ENCODE measurements at places on chromosomes 7 and 10. TPM values are rescaled to one million over a fixed set of nuclear protein-coding genes. Genes with fewer than 3 reads are reported as not detected.

DNA sequence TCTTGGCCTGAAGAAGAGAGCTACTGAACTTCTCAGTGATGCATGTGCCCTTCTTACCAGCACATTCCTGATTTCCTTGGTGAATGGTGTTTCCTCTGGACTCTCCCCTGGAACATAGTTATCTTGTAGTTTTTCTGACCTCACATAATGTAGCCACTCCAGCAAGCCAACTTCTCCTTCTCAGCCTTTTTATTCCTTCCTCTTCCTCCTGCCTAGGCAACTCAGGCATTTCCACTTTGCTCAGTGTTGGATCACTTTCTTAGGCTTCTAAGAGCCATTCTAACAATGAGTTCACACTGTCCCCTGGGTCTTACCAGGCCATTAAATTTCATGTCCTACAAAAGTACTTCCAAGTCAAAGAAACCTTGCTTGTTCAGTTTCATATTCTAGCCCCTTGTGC is 3.6 kb upstream of the PTTG1IP2 start:
- no peak for DNase-seq

GRCh38 chr7:17743316-17743715 is 197.0 kb downstream of the SNX13 start:
- DNase-seq: no peak

GRCh38 chr7:154390961-154391360 is 338.8 kb downstream of the DPP6 start:
- no peak for DNase-seq

GRCh38 chr7:24457219-24457558 is 116.1 kb upstream of the PALS2 start:
- DNase-seq: no peak

DNA sequence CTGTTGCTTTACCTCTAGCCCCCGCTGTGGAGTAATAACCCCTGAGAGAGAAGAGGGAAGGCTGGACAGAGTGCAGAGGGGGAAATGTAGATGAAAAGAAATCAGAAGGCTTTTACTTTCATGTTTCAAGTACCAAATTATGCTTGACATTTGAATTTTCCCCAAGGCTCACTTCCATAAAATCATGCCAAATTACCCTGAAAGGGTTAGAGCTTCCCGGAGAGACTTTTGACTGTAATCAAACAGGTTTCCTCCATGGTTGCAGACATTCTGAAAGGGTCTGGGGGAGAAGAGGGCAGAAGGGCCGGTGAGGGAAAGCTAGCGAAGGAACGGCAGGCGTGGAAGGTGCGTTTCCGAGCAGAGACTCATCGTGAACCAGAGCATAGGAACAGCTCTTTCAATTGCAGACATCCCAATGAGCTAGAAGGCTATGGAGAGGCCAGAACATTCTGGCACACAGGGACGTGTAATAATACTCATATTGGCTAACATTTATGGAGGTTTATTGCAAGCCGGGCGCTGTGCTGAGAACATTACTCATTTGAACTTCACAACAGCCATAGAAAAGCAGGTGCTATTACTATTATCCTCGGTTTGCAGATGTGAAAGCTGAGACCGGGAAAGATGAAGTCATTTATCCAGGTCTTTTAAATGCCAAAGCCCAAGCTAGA is 620.8 kb upstream of the AUTS2 start:
- no peak for DNase-seq

- DNase-seq: no peak
Measured at GRCh38 chr10:96122824-96123223, 7.3 kb upstream of the ZNF518A start.

Gene ZNF488
- 5.2 TPM for polyA plus RNA-seq

Gene ASAH2
- polyA plus RNA-seq: 3.1 TPM
